ENCODE measurements at places on chromosomes 7 and 10.

- no peak for DNase-seq
These were observed 97.3 kb upstream of the SFMBT2 start for GRCh38 chr10:7507887-7508726.

- no peak for DNase-seq
These were observed 19.3 kb downstream of the RAB11FIP2 start for GRCh38 chr10:118027397-118027796.

DNA sequence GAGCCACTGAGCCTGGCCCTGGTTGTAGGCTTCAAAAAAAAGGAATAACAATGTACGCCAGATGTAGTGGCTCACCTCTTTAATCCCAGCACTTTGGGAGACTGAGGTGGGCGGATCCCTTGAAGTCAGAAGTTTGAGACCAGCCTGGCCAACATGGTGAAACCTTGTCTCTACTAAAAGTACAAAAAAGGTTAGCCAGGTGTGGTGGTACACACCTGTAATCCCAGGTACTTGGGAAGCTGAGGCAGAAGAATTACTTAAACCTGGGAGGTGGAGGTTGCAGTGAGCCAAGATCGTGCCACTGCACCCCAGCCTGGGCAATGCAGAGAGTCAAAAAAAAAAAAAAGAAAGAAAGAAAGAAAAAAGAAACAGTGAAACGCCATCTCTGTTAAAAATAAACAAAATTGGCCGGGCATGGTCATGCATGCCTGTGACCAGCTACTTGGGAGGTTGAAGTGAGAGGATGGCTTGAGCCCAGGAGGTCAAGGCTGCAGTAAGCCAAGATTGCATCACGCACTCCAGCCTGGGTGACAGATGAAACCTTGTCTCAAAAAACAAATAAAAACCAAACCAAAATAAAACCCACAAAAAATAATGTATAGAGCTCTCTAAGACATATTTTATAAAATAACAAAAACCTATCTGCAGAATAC lies 4.7 kb upstream of the KLHDC10 start:
- DNase-seq: no peak

DNA sequence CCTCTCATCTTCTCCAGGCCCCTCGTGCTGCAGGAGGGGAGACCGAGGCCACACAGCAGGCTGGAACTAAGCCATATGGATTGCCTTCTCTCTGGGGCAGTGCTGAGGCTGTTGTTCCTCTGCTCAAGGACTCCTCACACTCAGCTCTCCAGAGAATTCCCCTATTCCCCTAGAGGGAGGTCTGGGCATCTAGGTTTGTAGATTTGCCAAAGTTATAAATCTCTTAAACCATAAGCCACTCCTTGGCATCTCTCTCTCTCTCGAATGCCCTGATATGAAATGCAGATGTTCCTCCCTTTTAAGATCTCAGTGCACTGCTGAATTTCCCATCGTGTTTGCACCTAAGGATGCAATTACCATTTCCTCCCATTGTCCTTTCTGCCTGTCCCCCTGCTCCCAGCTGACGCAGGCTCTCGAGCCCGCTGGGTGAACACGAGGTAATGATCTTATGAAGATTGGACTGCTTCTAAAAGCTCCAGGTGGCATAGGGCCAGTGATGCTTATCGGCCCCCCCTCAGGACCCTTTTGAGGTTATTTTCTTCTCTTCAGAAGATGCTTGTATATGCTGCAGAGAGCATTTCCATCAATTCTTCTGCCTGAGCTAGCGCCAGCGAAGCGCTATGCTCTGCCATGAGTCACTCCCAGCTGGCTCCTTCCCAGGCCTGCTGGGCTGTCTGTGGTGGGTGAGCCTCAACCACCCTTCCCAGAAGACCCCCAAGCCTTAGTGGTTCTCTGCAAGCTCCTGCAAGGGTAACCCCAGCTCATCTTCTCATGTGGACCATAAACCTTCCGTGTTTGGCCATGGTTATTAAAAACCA lies 41.6 kb upstream of the AQP1 start:
- DNase-seq: no peak

GRCh38 chr10:20094226-20094976 lies 278.2 kb downstream of the PLXDC2 start:
- DNase-seq: no peak

Measured in stimulated activated CD4-positive, alpha-beta T cell treated with anti-CD3 and anti-CD28 coated beads, Interleukin-1b, Interleukin-23, amount 100 ng/mL, for 4 hours (primary cell).